ENCODE measurements at places on chromosomes 2 and 18. TPM values are rescaled to one million over a fixed set of nuclear protein-coding genes. Genes with fewer than 3 reads are reported as not detected.

TWIST2 gene
- 60.3 TPM for total RNA-seq

GEN1 gene
- 7.0 TPM for total RNA-seq

HNRNPA3 gene
- total RNA-seq: 96.6 TPM

ABCG5 gene
- not detected for total RNA-seq

HOXD1 gene
- 0.30 TPM for total RNA-seq

ST6GAL2 gene
- total RNA-seq: 5.9 TPM

RNF125 gene
- 8.6 TPM for total RNA-seq

ZNF24 gene
- total RNA-seq: 44.5 TPM

EIF5B gene
- total RNA-seq: 26.3 TPM

MBD2 gene
- total RNA-seq: 23.8 TPM

SOWAHC gene
- 20.8 TPM for total RNA-seq

ZNF521 gene
- total RNA-seq: 35.3 TPM

SLC66A3 gene
- total RNA-seq: 18.7 TPM

FMNL2 gene
- 43.7 TPM for total RNA-seq

MYOM1 gene
- 70.2 TPM for total RNA-seq

NXPH2 gene
- total RNA-seq: 1.9 TPM

Measured in skin of body (tissue), 3 donors.